ENCODE measurements at places on chromosomes 12 and 14.

DNA sequence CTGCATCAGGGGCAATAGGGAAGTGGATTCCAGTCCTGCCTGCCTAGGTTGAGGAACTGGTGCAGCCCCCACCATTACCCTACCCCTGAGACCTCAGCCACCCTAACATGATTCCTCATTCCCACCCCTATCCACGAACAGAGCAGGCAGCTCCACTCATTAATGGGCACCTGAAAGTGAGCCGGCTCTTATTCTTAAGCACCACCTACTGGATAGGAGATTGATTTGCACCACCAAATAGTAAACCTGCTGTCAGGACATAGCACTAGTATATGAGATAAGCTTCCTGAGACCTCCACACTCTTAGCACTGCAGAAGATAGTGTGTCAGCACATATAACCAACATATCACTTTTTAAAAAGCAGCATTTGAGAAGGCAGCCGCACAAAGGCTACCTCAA lies 573.2 kb downstream of the SOX5 start:
- no peak for DNase-seq

DNA sequence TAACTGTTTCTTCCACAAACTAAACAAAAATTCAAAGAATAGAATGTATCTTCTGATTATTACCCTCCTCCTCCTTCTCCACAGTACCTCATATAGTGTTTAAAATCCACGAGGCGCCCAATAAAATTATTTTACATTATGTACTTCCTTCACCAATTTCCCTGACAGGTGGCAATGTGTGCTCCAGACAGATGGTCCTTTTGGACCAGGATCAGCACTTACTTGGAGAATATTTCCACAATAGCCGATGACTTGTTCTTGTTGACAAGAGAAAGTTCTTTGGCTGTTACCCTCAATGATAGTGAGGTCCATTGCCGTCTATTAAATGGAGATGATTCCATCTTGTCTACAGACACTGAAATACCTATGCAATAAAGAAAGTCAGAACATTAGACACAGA lies 34.9 kb downstream of the LIMA1 start:
- no peak for DNase-seq

DNA sequence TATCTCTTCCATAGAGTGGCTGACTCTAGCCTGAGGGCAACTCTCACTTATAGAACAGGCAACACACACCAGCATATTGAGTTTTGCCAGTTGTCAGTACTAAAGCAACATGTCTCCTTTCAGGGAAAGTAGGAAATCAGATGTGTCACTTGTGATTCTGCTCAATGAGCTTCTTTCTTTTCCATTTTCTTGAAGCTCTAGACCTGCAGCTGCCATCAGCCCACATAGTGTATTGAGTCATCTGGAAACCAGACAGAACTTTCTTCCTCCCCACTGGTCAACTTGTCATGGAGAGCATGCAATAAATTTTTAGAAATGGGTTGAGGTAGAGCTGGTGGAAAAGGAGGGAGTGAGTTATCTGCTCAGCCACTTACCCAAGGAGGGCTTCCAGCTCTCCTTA lies 209.0 kb upstream of the PLEKHG7 start:
- no peak for DNase-seq

DNA sequence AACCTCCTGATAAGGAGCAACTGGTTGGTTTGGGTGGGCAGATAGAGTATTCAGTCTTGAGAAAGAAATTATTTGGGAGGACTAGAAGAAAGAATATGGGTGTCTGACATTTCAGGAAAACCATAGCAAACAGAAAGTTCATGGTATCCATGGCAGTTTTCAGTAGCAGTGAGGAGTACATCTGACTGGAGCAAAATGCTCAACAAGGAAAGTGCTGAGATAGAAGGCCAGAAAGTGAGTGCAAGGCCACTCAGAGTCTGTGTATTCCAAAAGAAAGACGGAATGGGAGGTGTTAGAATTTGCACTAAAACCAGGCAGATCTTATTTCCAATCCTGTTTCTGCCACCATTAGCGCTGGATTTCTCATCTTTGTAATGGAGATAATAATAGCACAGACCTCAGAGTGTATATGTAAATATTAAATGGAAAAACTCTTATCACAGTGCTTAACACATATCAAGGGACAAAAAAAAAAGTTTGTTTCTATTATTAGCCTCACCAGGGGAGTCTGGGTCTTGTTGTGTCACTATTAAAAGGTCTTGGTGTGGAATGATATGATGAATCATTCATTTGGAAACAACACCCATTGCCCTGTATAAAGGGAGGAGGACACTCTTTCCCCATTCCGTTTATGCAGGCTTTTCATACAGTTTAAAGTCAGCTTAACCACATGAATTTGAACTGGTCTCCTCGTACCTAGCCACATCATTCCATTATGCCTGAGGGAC lies 349.8 kb downstream of the IPO8 start:
- DNase-seq, result no peak

- DNase-seq, result peak; percentile 34
These were observed 26.2 kb downstream of the ZCRB1 start for GRCh38 chr12:42299392-42300308.

GRCh38 chr12:97609957-97610356 lies 147.4 kb downstream of the RMST start:
- DNase-seq, result no peak

GRCh38 chr12:27164330-27165040 lies 79.6 kb upstream of the STK38L start:
- no peak for DNase-seq

DNA sequence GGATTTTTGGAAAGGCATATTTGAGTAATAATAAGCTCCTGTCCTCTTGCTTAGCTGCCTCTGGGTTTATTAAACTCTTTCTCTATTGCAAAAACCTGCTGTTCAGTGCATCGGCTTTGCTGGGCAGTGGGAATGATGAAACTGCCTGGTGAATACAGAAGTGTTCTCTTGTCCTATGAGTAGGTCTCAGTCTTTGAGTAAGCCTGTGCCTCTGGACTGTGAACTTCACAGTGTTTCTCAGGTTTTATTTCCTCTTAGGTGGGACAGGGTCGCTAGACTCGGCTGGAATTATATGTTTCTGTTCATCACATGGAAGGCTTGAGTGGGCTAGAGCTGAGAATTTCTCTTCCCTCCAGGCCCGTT lies 46.4 kb downstream of the CRADD start:
- no peak for DNase-seq

GRCh38 chr14:63277591-63278183 lies 41.0 kb downstream of the GPHB5 start:
- DNase-seq, result no peak

GRCh38 chr14:57736391-57736790 lies 129.5 kb downstream of the SLC35F4 start:
- no peak for DNase-seq

DNA sequence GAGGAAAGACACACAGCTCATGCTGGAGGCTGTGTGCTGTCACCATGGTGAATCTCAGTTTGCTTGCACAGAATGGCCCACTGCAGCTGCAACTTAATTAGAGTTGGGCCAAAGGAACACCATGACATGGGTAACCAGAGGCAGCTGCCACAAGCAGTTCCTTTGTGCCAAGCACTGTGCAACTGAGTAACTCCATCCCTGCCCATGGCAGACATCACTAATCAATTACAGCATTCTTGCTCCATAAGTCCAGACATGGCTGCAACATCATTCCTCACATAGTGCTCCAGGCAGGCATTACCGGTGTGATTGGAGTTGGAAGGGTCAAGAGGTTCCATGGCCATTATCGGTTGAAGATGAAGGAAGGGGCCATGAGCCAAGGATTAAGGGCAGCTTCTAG lies 207.0 kb downstream of the RBM19 start:
- DNase-seq, result no peak

DNA sequence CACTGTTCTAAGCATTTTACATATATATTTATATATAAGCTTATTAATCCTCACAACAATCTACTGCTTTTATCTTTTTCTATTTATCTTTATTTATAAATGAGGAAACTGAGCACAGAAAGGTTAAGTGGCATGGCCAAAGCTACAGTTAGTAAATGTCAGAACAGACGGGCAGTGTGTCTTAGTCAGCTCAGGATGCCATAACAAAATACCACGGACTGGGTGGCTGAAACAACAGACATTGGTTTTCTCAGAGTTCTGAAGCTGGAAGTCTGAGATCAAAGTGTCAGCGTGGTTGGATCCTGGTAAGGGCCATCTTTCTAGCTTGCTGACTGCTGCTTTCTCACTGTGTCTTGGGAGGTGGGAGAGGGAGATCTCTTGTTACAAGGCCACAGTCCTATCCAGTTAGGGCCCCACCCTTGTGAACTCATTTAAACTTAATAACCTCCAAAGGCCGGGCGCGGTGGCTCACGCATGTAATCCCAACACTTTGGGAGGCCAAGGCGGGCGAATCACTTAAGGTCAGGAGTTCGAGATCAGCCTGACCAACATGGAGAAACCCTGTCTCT lies 19.8 kb downstream of the RPGRIP1 start:
- no peak for DNase-seq

All from A673 (cell line).